ENCODE measurements at places on chromosomes 12 and 14.

DNA sequence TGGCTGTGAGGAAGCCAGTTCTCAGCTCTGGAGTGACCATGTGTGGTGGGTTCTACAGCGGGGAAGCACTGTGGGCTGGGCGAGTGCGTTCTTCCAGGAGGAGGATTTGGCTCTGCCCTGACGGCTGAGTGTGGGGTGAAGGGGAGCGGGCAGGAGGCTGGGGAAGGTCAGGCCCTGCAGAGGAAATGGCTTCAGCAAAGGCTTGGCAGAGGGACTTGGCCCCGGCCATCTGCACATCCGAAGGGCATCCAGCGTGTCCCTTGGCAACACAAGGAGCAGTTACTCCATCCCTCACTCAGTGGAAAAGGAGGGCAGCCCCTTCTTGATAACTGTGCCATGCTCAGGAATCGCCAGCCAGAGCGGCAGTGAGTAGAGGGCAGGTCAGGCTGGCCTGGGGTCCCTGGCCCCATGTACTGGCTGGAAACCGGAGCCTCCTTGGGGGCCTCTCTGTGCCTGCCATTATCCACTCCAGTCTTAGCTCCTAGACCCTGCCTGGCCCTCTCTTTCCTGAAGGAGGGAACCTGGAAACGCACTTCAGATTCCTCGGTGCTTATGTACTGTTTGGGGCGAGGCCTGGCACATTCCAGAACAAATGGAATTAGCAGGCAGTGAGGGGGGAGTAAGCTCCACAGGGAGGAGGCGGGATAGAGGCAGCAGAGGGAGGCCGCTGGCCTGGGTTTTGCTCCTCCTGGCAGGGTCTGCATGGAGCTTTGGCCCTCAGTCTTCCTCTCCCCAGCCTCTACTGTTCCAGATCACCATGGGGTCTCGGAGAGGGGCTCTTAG, 133.6 kb upstream of the NCOR2 start:
- no peak for DNase-seq

DNA sequence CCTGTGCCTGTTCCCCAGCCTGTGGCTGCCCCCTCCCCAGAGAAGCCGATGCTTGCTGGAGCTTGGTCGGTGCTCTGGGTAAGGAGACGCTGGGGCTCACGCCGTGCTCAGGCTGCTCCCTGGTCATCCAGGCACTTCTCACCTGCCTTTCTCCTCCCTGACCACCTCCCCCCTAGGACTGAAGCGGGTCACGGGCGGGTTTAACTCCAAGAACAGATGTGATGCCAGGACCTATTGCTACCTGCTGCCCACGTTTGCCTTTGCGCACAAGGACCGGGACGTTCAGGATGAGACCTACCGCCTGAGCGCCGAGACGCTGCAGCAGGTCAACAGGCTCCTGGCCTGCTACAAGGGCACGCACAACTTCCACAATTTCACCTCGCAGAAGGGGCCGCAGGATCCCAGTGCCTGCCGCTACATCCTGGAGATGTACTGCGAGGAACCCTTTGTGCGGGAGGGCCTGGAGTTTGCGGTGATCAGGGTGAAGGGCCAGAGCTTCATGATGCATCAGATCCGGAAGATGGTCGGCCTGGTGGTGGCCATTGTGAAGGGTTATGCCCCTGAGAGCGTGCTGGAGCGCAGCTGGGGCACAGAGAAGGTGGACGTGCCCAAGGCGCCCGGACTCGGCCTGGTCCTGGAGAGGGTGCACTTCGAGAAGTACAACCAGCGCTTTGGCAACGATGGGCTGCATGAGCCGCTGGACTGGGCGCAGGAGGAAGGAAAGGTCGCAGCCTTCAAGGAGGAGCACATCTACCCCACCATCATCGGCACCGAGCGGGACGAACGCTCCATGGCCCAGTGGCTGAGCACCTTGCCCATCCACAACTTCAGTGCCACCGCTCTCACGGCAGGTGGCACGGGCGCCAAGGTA, 8.4 kb upstream of the EP400 start:
- no peak for DNase-seq

GRCh38 chr12:113369391-113369985, 11.1 kb downstream of the PLBD2 start:
- no peak for DNase-seq

DNA sequence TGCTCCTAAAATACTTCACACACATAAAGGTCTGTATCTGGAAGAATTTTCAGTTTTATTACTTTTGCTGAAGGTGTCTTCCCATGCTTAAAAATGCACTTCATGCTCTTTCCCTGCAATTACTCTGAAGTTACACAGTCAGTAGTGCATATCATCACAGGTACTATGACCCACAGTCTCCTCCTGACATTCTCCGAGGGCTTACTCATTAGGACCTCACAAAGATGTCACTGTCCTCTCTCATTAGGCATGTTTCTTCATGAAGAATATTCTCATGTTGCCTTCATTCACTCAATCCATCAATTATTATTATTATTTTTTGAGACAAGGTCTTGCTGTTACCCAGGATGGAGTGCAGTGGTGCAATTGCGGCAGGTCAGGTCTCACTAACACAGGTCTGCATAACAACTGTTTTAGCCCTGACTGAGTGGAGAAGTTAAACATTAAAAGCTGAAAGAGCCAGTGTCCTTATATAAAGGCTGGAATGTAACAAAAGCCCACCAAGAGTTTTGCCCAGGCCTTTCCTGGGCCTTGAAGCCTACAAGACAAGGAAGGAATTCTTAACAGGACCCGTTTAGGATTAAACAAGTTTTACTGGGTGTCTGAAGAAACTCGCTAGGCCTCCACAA, 119.5 kb upstream of the WSCD2 start:
- no peak for DNase-seq

GRCh38 chr12:106774808-106775524, 484 bp downstream of the RIC8B start:
- no peak for DNase-seq

- no peak for DNase-seq
Measured at GRCh38 chr12:2925322-2925995, 33.7 kb upstream of the TEAD4 start.

DNA sequence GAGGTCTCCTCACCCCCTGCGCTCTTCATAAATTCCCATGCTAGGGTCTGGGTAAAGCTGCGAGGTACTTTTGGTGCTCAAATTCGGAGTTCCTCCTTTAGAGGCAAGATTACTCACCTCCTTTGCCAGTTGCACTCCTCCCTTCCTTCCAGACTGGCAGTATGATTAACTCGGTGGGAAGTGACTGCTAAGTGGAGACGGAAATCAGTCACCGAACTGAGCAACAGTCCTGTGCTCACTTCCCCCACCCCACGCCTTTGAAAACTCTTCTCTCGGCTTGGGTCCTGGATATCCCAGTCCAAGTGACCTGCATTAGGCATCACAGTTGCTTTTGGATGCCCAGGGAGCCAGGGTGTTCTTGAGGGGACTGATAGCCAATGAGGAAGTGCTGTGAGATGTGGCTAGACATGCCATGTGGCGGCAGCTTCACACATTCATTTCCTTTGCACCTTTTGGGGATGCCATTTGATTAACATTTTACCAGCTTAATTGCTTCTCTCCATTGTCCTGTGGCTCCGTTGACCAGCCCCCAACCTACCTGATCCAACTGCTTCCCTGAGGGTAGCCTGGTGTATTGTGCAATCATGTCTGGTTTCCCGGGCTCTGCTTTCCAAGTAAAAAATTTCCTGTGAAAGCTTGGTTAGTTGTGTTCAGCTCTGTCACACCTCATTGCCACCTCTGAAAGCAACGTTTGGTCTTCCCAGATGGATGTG, 840 bp downstream of the PNP start:
- DNase-seq = no peak

DNA sequence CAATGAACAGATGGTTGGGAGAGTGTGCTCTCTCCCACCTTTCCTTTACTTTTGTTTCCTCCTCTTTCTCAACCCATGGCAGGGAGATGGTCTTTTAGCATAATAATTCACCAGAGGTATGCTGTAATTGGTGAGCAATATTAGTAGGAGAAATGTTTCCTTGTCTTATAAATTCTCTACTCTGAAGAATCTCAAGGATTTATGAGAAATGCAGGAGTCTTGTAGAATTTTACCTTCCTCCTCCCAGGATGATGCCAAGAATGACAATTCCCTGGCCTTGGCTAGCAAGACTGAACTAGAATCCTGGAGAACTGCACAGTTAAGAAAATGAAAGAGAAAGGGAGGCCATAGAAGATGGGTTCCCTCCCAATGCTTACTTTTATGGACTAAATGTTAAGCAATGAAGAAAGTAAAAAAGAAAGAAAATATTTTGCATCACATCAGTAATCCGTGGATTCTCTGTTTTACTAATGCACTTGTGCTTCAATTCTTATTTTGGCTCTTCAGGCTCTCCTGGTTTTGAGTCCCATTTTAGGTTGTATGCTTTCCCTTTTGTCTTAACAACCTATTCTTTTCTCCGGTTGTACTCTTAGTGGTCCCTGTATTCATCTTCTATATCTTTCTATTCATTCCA, 192.9 kb upstream of the GARIN6 start:
- DNase-seq = no peak

- no peak for DNase-seq
Measured at GRCh38 chr12:91975891-91976290, 169.8 kb downstream of the BTG1 start.

DNA sequence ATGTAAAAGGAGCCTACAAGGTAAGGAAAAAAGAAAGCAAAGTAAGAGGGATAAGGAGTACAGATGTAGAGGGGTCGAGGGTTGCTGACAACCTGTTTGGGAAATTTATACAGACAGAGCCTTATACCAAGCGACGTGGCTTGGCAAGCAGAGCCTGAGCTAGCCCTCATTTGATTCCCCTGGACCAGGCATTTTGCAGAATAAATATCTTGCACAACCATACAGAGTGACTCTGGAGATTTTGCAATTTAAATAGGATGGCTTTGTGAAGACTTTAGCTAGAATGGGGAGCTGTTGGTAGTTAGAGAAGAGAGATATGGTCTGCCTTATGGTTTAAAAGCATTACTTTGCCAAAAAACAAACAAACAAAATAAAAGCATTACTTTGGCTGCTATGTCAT, 11.1 kb upstream of the ANO6 start:
- no peak for DNase-seq

- no peak for DNase-seq
Measured at GRCh38 chr14:76312821-76313220, 63.1 kb upstream of the ESRRB start.

GRCh38 chr12:111404362-111405148, 1.2 kb upstream of the SH2B3 start:
- no peak for DNase-seq

DNA sequence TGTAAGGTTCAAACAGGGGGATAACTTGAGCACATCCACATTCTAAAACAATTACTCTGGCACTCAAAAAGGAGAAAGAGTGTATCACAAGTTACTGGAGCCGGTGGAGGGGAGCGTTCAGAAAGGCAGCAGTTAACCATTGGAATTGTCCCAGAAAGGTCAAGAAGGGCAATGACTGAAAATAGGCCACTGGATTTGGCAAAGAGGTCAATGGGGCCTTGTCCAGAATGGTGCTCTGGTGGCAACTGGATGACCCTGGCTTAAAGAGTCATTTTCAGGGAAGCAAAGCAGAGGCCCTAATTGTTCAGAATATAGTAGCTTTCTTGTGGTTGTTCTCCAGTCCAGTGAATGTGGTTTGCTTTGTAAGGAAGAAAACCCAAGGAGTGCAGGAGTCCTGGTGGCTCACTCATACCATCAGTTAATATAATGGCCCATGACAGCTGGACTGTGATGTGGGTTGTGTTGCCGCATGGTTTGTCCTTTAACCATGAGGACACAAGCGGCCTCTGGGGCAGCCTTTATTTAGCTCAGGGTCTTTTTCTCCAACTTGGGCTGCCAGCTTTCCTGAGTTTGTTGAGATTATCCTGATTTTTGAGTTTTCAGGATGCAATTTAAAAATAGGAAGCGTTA, 142.8 kb upstream of the PELI2 start:
- no peak for DNase-seq

GRCh38 chr12:107320033-107320928, 226.9 kb upstream of the CRY1 start:
- no peak for DNase-seq

DNA sequence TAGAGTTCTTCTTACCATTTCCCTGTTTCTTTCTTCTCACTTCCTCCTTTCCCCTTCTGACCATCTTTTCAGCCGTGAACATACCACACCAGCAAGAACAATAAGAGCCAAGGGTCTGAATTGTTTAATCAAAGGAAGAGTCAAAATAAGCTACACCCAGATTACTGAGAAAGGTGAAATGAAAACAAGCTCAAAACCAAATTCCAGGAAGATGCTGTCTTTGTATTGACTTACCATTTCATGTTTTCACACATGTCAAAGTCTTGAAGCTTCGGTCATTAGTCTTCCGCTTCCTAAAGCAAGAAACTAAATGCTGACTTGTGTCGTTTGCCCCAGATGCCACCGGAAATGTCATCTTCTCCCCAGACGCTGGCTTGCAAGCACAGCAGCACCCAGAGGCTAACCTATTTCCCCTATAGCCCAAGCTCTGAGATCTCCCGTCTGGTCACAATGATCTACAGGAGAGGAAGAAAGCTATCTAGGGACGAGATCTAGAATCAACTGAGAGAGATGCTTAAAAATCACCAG, 136.5 kb upstream of the AMIGO2 start:
- DNase-seq = no peak

DNA sequence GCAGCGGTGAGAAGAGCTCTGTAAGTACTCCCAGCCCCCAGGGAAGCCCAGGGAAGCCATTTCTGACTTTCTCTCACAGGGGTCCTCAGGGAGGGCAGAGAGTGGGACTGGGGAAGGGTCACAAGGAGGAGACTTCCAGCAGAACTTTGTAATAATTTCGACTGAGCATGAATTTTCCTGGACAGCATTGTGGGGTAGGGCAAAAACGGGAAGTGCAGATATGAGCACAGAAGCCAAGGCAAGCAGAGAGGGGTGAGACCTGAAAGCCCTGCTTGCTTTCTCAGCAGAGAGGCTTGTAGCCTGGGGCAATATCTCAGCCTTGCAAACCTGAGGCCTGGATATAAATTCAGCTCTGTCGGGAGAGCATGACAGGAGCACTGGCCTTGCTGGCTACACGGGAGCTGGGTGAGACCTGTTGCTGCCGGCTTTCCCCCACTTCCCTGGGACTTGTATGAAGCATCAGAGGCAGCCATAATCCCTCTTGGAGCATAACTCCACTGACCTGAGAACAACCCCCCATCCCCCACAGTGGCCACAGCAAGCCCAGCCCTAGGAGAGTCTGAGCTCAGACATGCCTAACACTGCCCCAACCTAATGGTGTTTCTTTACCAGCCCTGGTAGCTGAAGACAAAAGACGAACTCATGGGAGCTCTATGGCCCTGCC, 9.8 kb upstream of the IQSEC3 start:
- DNase-seq = no peak

DNA sequence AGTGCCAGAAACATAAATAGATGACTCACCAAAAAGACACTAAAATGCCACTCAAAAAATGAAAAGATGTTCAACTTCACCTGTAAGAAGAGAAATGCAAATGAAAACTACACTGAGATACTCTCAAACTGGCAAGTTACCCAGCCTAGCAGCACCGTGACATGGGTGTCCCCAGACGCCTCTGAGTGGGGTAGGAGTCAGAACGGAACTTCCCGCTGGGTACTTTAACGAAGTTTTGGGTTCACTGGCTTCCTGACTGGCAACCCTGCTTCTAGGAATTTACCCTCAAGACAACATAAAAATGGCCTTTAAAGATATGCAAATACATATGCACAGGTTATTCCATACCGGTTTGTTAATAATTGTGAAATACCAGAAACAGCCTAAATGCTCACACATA, 52.6 kb downstream of the RIMBP2 start:
- no peak for DNase-seq

- DNase-seq = no peak
Measured at GRCh38 chr14:94617366-94617941, 5.3 kb downstream of the SERPINA3 start.

GRCh38 chr12:32126720-32127119, 20.1 kb downstream of the BICD1 start:
- DNase-seq = no peak

Data from NCI-H1092 (cell line).